ENCODE measurements at places on chromosomes 6 and 20.
A peak's percentile ranks its signal among the peaks of the same experiment; 100 is the strongest.

DNA sequence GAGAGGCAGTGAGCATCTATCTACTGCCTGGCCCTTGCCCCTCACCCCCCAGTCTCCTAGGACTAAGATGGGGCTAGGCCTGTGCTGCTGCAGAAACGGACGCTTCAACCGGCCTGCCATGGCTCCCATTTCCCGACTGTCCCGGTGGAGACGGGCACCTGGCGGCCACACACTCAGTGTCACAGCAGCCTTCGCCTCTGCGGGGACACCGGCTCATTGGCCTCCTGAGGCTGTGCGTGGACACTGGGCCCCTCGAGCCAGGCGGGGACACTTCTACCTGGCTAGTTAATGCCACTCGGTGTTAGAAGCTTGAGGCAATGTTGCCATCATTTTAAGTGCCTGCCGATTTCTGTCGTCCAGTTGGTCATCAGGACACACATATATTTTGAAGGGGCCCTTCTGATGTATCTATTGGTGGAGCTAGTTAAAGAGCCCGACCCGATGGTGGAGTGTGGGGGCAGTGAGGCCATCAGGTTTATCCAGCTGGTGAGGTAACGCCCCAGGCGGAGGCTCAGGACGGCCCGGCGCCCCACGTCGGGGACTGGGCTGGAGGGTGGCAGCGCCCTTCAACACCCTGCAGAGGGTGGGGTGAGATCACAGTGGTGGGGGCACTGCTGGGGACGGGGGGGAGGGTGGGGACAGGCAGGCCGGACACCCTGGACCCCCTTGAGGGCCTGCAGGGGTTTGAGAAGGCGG lies 58.9 kb upstream of the GATA5 start:
- no peak for DNase-seq

- no peak for DNase-seq
Observed at GRCh38 chr6:159104931-159105330, 60.1 kb upstream of the TAGAP start.

GRCh38 chr6:92114091-92114675 lies 1305.2 kb downstream of the EPHA7 start:
- no peak for DNase-seq

GRCh38 chr6:3911614-3912336 lies 62.6 kb downstream of the FAM50B start:
- DNase-seq = no peak

DNA sequence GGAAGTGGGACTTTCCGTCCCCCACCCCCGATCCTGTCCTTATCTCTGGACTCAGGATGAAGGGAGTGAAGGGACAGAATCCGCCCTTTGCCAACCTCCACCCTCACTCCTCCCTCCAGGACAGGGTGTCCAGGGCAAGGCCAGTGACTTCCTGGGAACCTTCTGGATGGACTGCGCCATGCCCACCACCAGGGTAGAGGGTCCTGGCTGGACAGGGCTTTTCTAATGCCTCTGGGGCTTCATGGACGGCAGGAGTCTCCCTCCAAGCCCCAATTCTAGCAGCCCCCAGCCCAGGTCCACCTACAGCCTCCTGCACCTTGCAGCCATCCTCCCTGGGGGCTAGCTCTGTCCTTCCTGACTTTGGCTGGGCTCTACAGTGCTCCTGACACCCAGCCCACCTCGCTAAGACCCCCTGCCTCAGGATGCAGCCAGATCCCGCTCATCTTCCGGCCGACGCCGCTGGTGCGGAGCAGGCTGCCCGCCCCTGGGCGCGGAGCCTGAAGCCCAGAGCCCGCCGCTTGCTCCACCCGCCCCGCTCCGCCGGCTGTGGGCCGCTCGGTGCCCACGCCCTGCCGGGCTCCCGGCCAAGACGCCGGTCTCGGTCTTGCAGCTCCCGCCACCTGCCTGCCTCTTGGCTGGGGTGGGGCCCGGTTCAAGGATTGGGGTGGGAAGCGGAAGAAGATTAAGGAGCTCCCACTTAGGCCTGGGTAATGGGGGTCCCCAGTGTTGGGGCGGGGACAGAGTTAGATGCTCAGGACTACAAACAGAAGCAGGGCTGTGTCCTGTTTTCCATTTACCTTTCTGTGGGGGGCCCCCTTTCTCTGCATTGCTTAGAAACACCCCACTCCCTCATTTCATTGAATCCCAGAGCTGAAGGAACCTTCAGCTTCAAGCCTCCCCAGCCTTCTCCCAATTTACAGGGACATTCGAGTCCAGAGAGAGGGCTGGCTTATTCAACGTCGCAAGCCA lies 72.8 kb downstream of the MDGA1 start:
- peak; percentile 34 for DNase-seq

- DNase-seq = no peak
Observed at GRCh38 chr6:103534095-103534494, 1325.6 kb downstream of the HACE1 start.

DNA sequence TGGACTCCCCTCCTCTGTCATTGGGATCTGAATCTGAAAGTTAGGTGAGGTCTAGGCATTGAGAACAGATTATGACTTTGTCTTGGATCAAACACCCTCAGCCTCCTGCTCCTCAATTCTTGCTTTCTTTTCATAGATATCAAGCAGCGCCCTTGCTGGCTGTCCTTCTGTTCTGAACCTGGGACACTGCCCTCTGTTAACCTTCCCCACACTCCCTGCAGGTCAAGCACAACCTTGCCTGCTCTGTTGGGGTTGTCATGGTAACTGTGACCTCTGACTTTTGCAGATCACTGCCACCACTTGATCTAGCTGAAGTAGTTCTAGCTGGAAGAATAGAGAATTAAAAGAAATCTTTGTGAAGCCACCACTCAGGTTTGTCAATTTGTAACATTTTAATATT lies 16.4 kb upstream of the MICA start:
- no peak for DNase-seq

GRCh38 chr20:61761453-61762166 lies 304.1 kb downstream of the TAF4 start:
- DNase-seq = no peak

GRCh38 chr6:44054721-44055559 lies 72.3 kb downstream of the MRPL14 start:
- DNase-seq = no peak

GRCh38 chr6:90586546-90586835 lies 381 bp downstream of the MAP3K7 start:
- no peak for DNase-seq

GRCh38 chr20:44750081-44750805 lies 4.6 kb downstream of the KCNK15 start:
- DNase-seq = no peak

DNA sequence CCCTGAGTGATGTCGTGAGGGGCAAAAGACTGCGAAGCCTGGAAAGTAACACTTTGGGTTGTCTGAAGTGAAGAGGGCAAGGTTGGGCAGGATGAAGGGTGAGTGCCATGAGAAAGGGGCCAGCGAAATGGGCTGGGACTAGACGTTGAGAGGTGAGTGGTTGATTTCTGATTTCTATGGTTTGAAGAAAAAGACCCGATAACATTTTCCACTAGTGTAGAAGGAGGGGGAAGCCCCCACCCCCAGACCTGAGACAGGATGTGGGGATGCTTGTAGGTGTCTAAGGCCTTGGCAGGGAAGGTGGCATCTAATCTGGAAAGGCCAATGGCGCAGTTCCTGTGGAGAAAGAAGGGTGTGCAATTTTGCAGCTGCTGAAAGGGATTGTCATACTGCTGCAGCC lies 25.3 kb upstream of the KIF3B start:
- no peak for DNase-seq

DNA sequence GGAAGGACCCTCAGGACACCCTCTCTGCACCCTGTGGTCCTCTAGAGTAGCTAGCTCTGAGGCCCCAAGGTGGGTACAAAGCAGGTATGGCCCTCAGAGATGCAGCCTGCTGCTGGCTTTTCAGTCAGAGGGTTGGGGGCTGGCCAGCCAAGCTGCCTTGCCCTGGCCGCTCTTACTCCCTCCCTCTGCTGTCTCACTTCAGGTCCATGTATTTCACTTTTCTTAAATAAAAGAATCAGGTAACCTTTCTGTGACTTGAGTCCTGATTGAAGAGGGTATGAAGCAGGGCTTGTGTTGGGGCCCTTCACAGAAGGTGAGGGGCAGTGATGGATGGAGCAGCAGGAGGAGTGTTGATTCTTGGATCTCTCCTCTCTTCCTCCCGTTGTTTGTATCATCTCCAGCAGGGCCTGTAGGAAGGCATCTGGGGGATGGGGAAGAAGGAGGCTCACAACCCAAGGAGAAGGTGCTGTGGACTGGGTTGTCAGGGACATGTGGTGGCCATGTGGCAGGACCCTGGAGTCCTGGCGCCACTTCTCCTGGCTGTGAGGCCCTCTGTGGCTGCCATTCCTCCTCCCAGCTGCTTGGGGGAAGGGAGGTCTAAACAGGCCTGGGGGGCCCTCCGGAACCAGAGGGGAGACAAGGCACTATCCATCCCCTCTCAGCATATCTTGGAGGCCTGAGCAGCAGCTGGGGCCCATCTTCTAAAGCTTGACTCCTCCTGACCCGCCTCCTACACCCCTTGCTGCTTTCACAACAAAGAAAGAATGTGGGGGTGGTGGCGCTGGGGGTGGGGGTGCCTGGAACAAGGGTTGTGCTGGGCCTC lies 1.1 kb upstream of the PTK7 start:
- peak; percentile 76 for DNase-seq

DNA sequence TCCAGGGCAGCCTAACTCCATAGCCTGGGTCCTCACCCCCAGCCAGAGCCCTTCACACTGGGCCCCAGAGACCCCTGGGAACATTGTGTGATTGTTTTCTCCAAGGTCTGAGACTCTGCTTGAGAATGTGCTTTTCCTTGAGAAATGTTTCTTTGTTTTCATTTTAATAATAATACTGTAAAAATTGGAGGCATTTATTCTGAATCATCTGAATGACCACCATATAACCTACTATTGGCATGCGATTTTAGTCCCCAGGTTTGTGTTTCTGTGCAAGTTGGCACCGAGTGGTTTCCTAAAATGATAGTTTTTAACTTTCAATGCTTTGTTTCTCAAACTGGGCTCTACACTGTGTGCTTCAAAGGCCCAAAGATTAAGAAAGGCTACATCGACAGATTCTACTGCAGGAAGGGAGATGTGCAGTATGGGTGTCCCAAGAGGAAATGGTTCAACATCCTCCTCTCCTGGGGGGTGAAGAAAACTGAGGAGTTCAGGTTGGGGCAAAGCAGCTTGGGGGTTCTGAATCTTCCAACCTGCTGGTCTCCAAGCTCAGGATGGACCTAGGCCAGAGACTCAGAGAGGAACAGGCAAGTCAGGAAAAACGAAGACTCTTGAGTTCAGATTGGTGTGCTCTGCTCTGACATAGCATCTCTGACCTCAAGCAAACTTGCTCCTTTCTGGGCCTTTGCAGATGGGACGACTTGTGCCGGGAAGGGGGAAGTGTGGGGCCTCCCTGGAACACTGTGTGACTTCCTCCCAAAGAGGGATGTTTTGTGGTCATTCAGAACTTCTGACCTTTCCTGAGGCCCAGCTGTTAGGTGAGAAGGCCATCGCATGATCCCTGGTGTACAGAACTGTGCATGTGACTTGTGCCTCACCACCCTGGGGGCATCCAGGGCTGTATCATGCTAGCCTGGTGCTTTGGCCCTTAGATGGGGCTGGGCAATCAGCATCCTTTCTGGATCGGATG lies 31.0 kb downstream of the DAAM2 start:
- no peak for DNase-seq

GRCh38 chr6:5511954-5512353 lies 250.6 kb downstream of the FARS2 start:
- DNase-seq = no peak

- no peak for DNase-seq
Observed at GRCh38 chr20:1499528-1500420, 8.6 kb upstream of the SIRPB2 start.

DNA sequence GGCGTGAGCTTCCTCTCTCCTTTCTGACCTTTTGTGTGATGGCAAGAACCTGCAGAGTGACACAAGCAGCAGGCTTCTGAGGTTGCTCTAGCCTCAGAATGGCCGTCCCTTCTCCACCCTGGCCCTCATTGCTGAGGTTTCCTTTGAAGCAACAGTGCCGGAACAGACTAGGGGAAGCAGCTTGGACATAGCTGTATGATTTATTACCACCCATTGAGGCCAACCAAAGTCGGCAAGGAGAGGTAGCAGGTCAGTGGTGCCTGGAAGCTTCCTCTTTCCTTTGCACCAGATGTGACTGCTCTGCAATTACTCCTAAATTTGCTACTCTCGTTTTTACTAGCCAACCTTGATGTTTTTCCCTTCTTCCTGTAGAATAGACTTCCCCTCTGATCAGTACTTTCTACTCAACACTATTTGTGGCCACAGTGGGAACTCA lies 31.4 kb downstream of the PTPN1 start:
- no peak for DNase-seq

- no peak for DNase-seq
Observed at GRCh38 chr6:62391358-62391757, 105.3 kb upstream of the KHDRBS2 start.

DNA sequence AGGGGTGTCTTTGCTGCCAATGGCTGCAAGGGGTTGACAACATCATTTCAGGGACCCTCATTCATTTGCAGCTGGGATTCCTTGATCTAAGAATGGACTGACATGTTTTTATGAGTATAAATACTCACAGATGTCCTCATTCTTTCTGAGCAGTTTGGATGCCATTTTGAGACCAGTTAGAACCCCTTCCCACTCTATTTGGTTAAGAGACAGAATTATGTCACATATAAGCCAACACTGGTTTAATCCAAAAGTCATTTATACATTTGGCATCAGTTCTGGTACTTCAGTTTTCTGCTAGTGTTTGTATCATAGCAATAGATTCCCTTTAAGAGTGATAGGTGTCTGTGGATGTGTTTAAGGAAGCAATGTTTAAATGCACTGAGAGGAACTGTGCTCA lies 248.8 kb downstream of the SAMD5 start:
- DNase-seq = no peak

DNA sequence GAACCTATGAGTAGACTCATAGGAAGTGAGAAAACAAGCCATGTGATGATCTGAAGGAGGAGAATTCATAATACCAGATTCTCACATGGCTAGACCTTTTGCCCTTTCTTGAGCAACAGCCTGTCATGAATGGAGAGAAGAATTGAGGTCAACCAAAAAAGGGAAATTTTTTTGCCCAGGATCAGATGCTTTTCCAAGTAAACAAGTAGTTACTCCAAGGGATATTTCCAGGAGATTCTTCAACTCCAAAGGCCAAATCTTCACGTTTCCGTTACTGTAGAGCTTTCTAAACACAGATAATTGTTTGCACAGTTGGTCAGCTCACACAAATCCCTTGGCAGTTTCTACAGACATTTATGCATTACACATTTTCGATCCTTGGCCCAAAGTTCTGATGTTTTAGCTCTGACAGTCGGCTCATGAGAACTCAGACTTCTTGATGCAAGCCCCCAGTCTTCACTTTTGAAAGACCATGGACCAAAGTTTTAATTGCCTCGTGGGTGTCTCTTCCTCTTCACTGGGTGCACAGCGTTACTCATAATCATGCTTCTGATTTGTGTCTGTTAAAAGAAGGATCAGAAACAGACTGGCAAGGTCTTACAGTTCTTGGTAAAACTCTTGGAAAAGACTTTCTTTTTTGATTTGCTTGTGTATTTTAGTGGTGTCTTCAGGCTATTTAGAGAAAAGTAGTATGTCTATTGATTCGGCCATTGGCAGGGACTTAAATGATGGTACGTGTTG lies 115.0 kb downstream of the TSHZ2 start:
- DNase-seq = no peak

- DNase-seq = no peak
Observed at GRCh38 chr6:122878796-122879195, 89.7 kb downstream of the SMPDL3A start.
